ENCODE measurements at places on chromosomes 4 and X. TPM values are rescaled to one million over a fixed set of nuclear protein-coding genes. Genes with fewer than 3 reads are reported as not detected.

Gene ASMT
- not detected for total RNA-seq

Gene PPP2R3B
- total RNA-seq = 43.2 TPM

Gene DCAF4L1
- total RNA-seq = 0.20 TPM

Gene ABCG2
- 0.34 TPM for total RNA-seq

Gene RBMXL3
- total RNA-seq = not detected

Gene TASL
- total RNA-seq = 7.0 TPM

Gene SOWAHD
- 0.21 TPM for total RNA-seq

Gene TRAM1L1
- total RNA-seq = not detected

GRCh38 chrX:119381349-119381944 lies 17.7 kb upstream of the SLC25A43 start:
- H3K27me3 ChIP-seq = peaks cover 4% of the 10 kb centered on the region
- H3K36me3 ChIP-seq = no peaks in the 10 kb centered on the region
- H3K4me3 ChIP-seq = no peak overlapping the region
- DNase-seq = no peak

DNA sequence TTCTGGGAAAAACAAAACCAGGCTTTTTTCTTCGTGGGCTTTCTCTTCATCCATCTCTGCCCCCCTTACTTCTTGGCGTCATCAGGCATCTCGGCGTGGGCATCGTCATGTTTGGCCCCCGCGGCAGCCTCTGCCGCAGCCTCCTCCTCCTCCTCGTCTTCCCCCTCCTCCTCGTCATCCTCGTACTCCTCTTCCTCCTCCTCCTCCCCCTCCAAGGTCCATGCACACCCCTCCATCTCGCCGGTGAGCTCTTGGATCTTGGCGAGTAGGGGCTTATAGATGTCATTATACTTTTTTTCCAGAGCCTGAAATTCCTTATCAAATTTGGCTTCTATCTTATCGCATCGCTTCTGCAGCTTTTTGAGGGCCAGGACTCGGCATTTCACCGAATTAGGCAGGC lies 488 bp downstream of the NAP1L5 start:
- peaks cover 6% of the 10 kb centered on the region for H3K36me3 ChIP-seq
- peak overlapping the region; percentile 83 for H3K27ac ChIP-seq
- peak overlapping the region; percentile 88 for H3K4me3 ChIP-seq
- no peak for DNase-seq
- no peaks in the 10 kb centered on the region for H3K4me1 ChIP-seq

DNA sequence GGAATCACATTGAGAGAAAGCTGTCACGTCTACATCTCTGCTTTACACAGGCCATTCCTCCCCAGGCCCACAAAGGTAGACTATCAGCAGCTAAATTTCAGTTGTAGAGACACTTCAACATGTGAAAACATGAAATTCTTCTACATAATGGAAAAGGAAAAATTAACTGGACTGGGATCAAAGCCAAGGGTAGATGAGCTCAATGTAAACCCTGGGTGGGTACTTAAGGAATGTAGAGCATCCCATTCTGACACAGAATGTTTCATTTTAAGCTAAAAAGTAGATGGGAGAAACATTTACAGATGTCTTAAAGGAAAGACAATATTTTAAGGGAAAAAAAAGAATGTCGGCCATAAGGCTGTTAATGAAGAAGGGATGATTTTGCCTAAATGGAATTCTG lies 51.3 kb upstream of the NPNT start:
- H3K27ac ChIP-seq = no peak overlapping the region
- H3K27me3 ChIP-seq = no peaks in the 10 kb centered on the region
- H3K36me3 ChIP-seq = peaks cover 2% of the 10 kb centered on the region
- H3K4me1 ChIP-seq = no peaks in the 10 kb centered on the region

DNA sequence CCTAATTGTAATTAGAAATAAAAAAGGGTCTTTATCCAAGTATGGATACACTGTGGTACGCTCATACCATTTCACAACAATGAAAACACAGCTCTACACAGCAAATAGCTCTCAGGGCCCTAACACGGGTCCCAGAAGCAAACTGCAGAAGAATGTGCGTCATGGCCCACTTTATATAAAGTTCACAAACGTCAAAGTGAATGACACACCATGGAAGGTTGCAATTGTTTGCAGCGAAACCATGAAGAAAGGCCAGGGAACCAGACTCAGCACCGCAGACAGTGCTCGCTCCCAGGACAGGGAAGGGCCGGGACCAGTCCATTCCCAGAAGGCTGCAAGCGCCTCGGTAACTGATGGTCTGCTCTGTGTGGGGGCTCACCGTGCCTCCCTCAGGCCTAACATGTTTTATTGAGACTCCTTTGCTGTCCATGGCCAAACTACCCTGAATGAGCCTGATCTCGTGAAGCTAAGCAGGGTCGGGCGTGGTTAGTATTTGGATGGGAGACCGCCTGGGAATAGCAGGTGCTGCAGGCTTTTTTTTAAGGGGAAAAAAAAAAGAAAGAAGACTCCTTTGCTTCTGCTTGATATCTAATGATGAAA lies 47.8 kb downstream of the ACOX3 start:
- peaks cover 6% of the 10 kb centered on the region for H3K36me3 ChIP-seq
- no peak overlapping the region for H3K4me3 ChIP-seq
- no peaks in the 10 kb centered on the region for H3K27me3 ChIP-seq
- peak overlapping the region; percentile 61 for H3K27ac ChIP-seq
- peaks cover 9% of the 10 kb centered on the region for H3K4me1 ChIP-seq

- no peaks in the 10 kb centered on the region for H3K27me3 ChIP-seq
- no peak overlapping the region for H3K27ac ChIP-seq
- no peaks in the 10 kb centered on the region for H3K4me1 ChIP-seq
Observed at GRCh38 chr4:17688011-17688441, 73.6 kb downstream of the MED28 start.

DNA sequence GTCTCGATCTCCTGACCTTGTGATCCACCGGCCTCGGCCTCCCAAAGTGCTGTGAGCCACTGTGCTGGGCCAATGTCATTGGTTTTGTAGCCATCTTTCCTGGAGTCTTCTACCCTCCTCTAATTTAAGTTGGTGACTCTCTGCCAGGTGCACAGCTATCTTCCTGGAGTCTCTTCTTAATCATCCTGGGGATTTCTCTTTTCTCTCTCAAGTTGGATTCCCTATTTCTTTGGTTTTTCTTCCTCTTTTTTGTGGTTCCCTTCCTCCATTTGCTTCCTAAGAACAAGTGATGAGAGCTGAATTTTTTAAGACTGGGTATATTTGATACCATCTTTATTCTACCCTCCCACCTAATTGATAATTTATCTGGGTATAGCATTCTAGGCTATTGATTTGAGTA lies 113.8 kb downstream of the SYNPO2 start:
- H3K27ac ChIP-seq = no peak overlapping the region
- H3K4me3 ChIP-seq = no peak overlapping the region
- no peaks in the 10 kb centered on the region for H3K36me3 ChIP-seq
- H3K27me3 ChIP-seq = peaks cover 7% of the 10 kb centered on the region

DNA sequence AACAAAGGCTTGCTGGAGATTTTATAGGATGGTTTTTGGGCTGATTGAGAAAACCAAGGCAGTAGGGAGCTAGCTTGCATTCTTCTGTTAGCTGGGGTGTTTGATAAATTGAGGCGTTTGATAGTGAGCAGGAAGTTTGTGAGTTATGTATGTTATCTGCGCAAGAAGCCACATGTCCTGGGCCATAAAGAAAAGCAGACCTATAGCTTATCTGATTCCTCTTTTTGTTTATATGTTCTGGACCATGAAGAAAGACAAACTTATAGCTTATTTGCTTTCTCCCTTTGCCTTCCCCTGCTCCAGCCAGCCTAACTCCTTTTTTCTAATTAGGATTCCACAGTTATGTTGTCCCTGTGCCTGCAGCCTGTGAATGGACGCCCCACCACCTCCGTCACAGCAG lies 9.2 kb downstream of the HNRNPH2 start:
- H3K27ac ChIP-seq = peak overlapping the region; percentile 97
- peaks cover 39% of the 10 kb centered on the region for H3K4me1 ChIP-seq
- peaks cover 17% of the 10 kb centered on the region for H3K36me3 ChIP-seq
- peak overlapping the region; percentile 85 for H3K4me3 ChIP-seq
- no peaks in the 10 kb centered on the region for H3K27me3 ChIP-seq

- H3K27ac ChIP-seq = no peak overlapping the region
- H3K36me3 ChIP-seq = no peaks in the 10 kb centered on the region
- DNase-seq = no peak
- no peaks in the 10 kb centered on the region for H3K4me1 ChIP-seq
Observed at GRCh38 chrX:906586-906985, 276.0 kb downstream of the SHOX start.

- DNase-seq = no peak
- H3K27ac ChIP-seq = no peak overlapping the region
- H3K27me3 ChIP-seq = no peaks in the 10 kb centered on the region
- no peaks in the 10 kb centered on the region for H3K4me1 ChIP-seq
Observed at GRCh38 chrX:143674926-143675325, 39.0 kb upstream of the SLITRK4 start.

GRCh38 chr4:7415927-7416686 lies 18.6 kb downstream of the PSAPL1 start:
- H3K27ac ChIP-seq = no peak overlapping the region
- H3K36me3 ChIP-seq = no peaks in the 10 kb centered on the region
- DNase-seq = no peak
- peaks cover 2% of the 10 kb centered on the region for H3K27me3 ChIP-seq

DNA sequence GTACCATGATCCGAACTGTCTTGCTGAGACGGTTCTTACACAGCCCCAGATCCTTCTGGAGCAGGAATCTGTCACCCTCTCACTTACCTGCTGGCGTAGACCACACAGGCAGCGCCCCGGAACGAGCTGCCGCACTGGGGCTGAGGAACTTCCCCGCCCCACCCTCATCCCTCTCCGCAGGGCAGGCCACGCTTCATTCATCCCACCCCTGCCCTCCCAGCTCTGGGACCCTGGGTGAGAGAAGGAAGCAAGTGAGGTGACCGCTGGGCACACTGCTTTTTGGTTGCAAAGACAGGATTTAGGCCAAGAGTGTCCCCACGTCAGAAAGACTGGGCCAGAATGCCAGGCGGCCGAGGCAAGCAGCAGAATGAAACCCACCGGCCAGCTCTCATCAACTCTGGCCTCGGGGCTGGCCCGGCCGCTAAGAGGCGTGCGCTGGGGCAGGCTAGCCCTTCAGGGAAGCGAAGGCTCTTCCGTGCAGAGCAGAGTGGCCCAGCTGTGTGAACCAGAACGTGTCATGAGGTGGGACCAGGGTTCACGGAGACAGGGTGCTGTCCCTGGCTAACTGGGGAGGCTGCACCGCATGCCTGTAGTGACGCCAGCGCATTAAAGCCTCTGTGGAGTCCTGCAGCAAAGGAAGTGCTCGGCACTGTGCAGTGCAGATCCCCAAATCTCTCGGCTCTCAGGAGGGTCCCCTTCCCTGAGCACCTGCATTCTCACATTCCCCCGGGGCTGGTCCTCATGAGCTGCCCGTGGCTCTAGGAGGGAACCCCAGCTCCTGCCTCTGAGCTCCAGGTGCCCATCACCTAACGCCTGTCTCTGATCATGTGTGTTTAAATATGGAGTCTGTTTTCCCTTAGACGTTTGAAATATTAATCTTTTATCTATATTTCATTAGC lies 6.4 kb downstream of the LRPAP1 start:
- H3K27me3 ChIP-seq = no peaks in the 10 kb centered on the region
- H3K4me3 ChIP-seq = no peak overlapping the region
- no peak overlapping the region for H3K27ac ChIP-seq
- peaks cover 8% of the 10 kb centered on the region for H3K36me3 ChIP-seq
- H3K4me1 ChIP-seq = peaks cover 7% of the 10 kb centered on the region
- no peak for DNase-seq

- no peaks in the 10 kb centered on the region for H3K36me3 ChIP-seq
- H3K27ac ChIP-seq = no peak overlapping the region
- no peak for DNase-seq
- H3K4me1 ChIP-seq = no peaks in the 10 kb centered on the region
- H3K4me3 ChIP-seq = no peak overlapping the region
Observed at GRCh38 chr4:93743022-93743421, 85.5 kb upstream of the ATOH1 start.

DNA sequence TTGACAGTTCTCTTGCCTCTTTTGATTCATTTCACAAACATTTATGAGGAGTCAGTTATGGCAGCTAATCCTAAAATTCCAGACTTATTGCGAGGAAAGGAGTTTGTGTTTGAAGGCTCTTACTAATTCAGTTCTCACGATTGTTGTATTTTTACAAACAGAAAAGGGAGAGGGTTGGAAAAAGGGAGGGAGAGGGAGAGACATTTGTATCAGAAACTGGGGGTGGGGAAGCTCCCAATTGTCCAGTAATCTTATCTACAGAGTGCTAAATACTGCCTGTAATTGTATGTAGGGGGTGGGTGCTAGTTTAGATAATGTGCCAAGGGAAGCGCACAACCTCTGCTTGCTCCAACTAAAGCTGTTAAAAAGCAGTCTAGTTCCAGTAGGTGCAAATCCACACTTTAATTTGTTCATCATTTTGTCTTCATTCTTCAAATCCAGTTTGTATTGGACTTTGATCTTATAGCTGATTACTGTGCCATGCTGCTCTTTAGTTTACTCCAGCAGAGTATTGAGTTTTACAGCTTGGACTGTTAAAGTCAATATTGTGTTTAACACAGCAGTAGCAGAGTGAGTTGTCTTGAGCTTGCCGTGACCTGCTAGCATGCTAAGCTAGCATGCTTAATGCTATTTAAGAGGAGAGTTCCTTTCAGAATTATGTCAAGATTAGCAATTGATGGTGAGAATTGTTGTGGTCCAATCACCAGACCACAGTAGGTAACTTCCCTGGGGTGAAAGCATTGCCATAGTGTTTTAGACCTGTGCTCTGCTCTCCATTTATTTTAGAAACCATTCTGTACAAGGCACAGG lies 13.9 kb downstream of the FNIP2 start:
- H3K27ac ChIP-seq = no peak overlapping the region
- peaks cover 4% of the 10 kb centered on the region for H3K27me3 ChIP-seq
- H3K36me3 ChIP-seq = no peaks in the 10 kb centered on the region
- H3K4me1 ChIP-seq = peaks cover 51% of the 10 kb centered on the region

DNA sequence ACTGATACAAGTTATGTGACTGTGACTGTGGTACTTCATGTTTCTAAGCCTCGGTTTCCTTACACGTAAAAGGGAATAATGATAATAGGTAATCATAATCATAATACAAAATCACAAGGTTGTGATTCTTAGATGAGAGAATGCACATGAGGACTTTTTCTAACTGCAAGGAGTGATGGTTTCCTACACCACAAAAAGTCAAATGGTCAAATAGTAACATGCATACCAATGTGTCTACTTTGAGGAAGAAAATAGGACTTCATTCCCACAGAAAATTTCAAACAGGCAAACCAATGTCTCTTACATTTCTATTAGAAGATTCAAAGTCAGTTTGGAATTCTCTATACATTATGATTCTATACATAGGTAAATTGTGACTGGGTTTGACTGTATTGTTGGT lies 368.7 kb upstream of the FTHL17 start:
- H3K27me3 ChIP-seq = peaks cover 1% of the 10 kb centered on the region
- no peaks in the 10 kb centered on the region for H3K36me3 ChIP-seq
- no peaks in the 10 kb centered on the region for H3K4me1 ChIP-seq
- no peak for DNase-seq
- no peak overlapping the region for H3K4me3 ChIP-seq
